T-helper 17 cell (primary cell): ENCODE measurements at places on chromosomes 7 and 10. TPM values are rescaled to one million over a fixed set of nuclear protein-coding genes. Genes with fewer than 3 reads are reported as not detected.

SPAM1 gene
- not detected for total RNA-seq

CTAGE6 gene
- 1.1 TPM for total RNA-seq

CTTNBP2 gene
- not detected for total RNA-seq

NCF1 gene
- total RNA-seq, result 14.6 TPM

LRMDA gene
- total RNA-seq, result not detected

METTL27 gene
- total RNA-seq, result 0.73 TPM

GRCh38 chr7:121313220-121313792 is 15.5 kb upstream of the WNT16 start:
- DNase-seq, result no peak

- no peak for DNase-seq
These were observed 31.0 kb downstream of the CCNY start for GRCh38 chr10:35367107-35367859.

GRCh38 chr7:143286522-143286890 is 1.6 kb upstream of the CASP2 start:
- DNase-seq, result no peak

DNA sequence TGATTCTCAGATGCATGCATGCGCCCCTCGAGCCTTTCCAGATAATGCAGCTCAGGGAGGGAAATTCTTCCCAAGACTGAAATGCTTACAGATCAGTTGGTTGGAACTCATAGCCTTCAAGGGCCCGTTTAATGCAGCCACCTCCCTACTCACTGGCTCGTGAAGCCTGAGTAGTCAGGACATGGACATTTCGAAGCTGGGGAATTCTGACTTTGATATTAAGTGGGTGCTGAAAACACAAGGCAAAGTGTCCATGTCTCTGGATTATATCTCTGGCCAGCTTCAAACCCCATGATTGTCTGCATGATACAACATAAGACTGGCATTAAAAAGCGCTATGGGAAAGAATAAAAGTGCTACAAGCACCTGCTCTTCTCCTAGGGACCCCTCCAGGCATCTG is 207.5 kb downstream of the HERPUD2 start:
- DNase-seq, result no peak

DNA sequence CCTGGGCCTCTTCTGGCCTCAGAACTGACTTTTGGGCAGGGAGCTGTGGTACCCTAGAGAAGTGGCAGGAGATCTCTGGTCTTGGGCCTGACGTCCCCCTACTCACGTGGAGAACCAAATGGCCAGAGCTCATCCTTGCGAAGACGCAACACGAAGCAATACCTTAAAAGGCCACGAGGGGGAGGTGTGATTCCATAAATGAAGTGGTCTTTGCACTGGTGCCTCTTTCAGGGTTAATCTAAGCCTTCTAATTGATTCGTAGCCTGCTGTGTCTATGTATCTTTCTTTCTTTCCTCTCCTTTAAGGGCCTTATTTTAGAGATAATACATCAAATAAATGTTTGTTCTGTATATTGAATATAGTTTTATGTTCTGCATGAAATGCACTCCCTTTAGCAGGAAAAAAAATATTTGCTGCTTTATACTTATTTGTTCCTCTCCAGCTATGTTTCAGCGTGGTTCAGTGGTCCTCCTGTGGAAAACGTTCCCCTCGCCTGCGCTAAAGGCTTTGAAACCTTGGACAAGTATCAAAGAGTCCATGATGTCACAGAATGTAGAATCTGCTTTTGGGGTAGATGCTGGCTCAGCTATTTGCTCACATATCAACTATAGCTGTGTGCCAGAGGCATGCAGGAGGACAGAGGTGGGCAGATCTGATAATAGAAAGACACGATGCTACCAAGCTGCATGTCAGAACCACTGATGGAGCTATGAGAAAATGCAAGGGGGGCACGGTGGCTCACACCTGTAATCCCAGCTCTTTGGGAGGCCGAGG is 41.0 kb downstream of the STRA8 start:
- peak; percentile 41 for DNase-seq

GRCh38 chr10:80421050-80421706 is 12.8 kb downstream of the PRXL2A start:
- DNase-seq, result no peak

DNA sequence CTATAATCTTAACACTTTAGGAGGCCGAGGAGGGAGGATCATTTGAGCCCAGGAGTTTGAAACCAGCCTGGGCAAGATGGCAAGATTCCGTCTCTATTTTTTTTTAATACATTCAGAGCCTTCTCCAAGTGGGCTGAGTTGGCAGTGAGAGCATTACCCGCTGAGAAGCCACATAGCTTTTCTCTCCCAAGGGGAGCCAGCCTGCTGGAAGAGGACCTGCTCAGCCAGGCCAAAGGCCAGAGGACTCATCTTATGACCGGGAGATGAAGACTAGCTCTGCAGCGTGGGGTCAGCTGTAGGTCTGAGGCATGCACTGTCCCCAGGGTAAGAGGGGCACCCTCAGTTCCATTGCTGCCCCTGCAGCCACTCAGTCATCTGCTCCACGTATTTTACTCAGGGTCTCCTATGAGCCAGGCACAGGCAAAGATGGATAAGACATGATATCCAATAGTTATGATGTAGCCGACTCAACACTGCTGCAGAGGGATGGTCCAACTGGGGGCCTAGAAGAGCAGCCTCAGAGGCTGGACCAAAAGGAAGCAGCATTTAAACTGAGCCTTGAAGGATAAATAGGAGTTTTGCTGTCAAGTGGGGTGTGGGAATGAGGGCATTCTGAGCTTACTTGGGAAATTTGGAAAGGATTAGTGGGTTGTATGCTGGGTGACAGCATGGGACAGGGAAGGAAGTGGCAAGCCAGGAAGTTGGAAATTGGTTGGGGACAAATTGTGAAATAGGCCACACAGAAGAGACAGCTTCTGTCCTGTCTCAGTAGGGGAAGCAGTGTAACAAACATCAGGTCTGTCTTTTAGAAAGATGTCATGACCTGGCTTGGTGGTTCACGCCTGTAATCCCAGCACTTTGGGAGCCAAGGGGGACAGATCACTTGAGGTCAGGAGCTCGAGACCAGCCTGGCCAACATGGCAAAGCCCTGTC is 1.6 kb upstream of the MARVELD1 start:
- DNase-seq, result no peak

DNA sequence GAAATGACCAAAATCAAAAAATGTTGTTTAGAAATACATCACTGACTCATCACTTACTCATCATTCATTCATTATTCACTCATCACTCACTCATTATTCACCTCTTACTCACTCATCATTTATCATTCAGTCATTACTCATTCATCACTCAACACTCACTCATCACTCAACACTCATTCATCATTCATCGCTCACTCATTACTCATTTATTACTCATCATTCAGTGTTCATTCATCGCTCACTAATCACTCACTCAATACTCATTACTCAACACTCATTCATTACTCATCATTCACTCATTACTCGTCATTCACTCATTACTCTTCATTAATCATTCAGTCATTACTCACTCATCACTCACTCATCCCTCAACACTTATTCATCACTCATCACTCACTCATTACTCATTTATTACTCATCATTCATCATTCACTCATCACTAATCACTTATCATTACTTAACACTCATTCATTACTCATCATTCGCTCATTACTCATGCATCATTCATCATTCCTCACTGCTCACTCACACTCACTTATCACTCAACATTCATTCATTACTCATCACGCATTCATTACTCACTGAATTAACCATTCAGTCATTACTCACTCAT is 238.5 kb downstream of the ADARB2 start:
- no peak for DNase-seq

DNA sequence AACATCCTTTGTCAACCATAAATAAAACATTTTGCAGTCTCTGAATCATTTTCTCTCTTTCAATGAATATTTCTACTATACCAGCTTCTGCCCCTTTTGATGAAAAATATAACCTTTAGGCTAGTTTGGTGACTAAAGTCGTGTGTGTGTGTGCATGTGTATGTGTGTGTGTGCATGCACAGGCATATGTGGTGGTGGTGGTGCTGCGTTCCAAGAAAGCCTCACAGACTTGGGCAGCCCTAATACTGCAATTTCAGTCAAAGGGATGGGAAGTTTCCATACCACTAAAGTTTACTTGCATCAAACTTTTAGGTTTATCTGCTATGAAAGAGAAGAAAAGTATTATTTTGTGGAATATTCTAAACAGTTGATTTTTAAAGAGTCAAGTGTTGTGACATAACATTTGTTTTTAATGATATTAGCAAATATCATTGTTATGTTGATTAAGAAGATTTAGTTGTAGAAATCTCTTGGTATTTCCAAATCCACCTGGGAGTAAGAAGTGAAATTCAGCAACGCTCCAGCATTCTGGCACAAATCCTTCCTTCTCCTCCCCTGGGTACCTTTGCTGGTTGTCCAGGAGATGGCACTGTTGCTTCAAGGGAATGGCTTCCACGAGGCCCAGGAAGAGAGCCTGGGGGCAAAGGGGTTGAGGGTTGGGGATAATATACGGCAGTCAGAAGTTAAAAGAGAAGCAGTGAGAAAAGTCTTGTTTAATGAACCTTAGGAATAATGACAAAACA is 41.5 kb downstream of the ASB4 start:
- no peak for DNase-seq

DNA sequence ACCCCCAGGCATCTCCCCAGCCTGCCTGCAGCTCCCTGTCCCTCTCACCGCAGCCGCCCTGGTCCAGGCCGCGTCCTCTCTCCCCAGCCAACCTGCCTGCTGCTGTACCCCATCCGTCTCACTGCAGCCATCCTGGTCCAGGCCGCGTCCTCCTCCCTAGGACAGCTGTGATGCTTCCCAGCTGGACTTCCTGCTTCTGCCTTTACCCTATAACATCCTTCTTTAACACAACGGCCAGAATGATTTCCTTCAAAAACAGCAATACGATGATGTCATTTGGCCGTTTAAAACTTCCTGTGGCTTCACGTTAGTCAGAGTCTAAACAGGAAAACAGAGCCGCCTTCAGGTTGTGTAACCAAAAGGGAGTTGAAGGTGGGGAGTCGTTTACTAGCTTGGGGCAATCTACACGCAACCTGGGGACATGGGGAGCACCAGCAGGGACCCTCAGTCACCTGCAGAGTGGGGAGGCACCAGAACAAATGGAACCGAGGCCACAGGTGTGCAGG is 32.2 kb upstream of the ZFAND2A start:
- DNase-seq, result no peak

DNA sequence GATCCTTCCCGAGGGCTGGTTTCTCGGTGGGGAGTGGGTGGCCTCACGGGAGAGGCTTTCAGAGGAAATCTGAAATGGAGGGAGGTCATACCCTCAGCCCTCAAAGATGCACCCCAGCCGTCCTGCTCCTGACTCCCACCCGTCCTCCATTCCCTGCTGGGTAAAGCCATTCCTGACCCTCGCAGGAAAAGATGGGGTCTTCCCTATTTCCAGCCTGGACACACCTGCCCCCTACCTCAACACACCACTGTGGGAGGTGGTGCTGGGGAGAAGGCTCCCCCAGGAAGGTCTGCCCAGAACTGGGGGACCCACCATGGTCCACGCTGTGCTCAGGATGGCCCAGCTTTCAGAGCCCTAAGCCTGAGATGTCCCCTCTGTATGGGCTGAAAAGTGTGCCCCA is 86.9 kb downstream of the CHST15 start:
- no peak for DNase-seq

DNA sequence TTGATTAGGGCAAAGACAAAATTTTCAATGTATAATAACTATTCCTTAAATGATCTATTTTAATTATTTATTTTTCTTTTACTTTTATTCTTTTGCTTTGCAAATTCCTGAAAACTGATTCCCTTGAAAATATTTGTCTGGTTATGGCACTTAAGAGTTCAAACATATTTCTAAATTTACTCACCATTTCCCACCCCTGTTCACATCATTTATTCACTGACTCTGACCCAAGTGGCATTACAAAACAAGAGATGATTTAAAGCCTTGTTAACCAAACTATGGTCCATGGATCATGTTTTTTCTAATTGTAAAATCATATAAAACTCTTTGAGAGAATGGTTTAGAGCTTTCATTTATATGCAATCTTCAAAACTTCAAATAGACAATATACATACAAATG is 1256.1 kb upstream of the LRRN3 start:
- no peak for DNase-seq
